ENCODE measurements at places on chromosomes 1 and 21.
A peak's percentile ranks its signal among the peaks of the same experiment; 100 is the strongest.

DNA sequence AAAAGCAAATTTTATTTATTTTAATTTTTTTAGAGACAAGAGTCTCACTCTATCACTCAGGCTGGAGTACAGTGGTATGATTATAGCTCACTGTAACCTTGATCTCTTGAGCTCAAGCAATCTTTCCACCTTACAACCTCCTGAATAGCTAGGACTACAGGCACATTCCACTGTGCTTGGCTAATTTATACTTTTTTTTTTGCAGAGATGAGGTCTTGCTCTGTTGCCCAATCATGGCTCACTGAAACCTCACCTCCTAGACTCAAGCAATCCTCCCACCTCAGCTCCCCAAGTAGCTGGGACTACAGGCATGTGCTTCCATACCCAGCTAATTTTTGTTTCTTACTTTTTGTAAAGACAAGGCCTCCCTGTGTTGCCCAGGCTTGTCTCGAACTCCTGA, 49.5 kb downstream of the DR1 start:
- DNase-seq, result no peak

DNA sequence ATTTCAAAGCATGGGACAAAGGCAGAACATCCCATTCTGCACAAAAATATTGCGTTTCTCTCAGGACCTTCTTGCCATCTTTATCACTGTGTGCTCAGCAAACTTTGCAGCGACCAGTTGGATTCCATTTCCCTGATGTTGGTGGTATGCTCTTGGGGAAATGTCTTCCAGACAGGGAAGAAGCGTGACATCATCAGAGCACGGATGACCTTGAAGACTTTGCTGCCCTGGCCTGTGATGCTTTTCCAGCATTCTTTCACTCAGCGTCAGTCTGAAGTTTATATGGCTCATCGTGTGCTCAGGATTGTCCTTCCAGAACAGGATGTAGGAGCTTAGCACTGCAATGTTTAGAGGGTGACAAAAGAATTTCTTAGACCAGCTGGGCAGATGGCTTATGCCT, 131.4 kb upstream of the F3 start:
- peak; percentile 22 for DNase-seq

DNA sequence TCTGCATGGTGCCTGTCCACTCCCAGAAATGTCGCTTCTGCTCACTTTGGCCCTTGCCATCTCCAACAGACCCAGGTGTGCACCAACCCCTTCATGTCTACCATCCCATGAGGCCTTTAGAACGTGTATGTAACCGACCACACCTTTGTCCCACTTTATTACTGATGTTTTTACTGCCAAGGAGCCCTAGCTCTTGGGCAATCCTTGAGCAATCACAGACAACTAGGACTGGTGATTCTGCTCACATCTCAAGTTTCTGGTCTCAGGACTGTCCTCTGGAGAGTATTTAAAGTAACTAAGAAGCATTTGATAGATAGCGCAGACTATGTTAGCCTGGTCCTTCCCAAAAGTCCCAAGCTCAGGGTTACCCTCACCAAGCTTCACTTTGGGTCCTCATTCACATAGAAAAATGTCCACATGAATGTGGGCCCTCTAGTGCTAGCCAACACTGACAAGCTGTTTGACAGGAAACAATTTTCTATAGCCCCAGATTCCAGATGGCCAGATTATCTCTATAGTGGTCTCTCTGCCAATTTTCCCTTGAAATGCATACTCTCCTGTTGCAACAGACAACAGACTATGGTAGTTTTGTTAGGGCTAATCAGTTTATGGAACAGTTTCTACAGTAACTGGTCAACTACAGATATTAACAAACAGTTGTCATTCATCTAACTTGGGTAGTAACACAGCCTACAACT, 6.9 kb upstream of the TMEM81 start:
- no peak for DNase-seq

- DNase-seq, result no peak
Observed at GRCh38 chr1:99527078-99527477, 118.8 kb upstream of the PALMD start.

GRCh38 chr1:208615371-208615770, 371.2 kb upstream of the PLXNA2 start:
- no peak for DNase-seq

DNA sequence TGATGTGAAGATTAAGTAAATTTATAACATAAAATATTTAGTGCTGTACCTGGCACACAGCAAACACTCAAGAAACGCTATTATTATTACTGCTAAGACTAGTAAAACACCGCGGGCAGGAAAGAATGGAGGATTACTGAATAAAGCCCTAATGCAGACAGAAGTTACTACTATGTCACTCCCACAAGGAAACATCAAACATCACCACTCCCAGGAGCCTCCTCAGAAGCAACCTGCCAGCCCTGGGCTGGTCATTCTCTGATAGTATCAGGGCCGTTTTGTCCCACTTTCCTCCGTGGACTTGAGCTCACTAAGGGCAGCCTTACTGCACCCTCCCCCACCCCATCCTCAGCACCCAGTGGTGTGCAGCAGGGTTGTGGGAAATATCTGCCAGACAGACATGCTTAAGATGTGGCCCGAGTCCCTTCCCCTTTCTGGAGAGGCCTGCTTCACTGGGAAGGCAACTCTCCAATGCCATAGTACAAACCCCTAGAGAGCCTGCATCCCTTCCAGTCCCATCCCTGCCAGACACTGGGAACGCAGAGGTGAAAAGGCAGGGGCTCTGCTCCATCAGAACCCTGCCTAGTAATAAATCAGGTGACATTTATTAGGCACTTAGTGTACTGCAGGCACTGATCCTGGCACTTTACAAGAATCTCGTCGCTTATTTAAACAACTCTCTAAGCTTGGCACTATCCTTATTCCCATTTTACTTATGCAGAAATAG, 41.7 kb upstream of the ECE1 start:
- DNase-seq, result no peak

DNA sequence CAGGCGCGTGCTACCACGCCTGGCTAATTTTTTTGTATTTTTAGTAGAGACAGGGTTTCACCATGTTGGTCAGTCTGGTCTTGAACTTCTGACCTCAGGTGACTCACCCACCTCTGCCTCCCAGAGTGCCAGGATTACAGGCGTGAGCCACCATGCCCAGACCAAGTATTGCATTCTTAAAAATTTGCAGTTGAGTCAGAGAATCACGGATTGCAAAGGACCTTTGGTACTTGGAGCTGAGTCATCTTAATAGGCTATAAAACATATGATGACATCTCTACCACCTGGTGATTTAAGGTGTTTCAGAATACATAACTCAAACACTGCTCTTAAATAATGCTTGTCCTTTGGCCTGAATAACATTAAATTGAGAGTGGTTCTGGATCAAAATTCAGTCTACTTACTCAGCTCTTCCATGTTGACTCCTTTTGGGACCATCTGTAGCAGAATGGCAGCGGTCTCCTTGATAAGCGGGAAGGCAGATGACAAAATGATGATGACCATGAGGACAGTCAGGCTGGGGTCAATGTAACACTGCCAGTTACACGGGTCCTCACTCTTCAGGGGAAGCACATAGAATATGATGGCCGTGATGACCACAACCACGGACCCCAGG, 10.4 kb downstream of the SLC30A10 start:
- no peak for DNase-seq

GRCh38 chr1:177092001-177092400, 72.5 kb downstream of the ASTN1 start:
- DNase-seq, result no peak

GRCh38 chr1:193569983-193570269, 383.5 kb upstream of the B3GALT2 start:
- no peak for DNase-seq

- DNase-seq, result no peak
Observed at GRCh38 chr1:4424766-4425165, 229.6 kb upstream of the AJAP1 start.

- DNase-seq, result no peak
Observed at GRCh38 chr1:103489935-103490334, 35.6 kb upstream of the RNPC3 start.

GRCh38 chr1:116122955-116123757, 12.0 kb downstream of the MAB21L3 start:
- no peak for DNase-seq

DNA sequence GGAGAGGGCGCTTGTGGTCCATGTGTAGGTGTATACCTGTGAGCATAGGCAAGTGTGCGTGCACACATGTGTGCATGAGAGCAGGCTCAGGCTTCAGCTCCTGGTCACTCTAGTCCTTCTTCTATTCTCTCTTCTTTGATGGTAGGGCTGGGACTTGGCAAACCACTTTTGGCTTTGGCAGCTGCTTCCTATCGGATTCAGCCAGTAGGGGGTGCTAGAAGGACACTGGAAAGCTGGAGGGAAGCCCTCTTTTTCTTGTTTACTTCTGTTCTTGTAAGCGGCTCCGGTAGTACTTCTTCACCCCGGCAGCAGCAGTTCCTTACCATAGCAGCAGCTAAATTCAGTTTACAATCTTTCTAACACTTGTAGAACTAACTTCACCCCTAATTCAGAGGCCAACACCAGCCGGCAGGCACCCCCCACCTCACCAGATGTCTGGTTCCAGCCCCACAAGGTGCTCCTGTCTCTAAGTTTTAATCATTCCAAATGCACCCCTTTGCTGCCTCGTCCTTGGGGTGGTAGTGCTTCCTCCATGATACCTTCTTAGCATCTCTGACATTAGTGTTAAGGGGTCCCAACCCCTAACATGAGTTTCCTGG, 25.1 kb downstream of the NENF start:
- peak; percentile 96 for DNase-seq

- no peak for DNase-seq
Observed at GRCh38 chr1:78375996-78376395, 114.8 kb upstream of the PTGFR start.

GRCh38 chr1:4319496-4319895, 334.9 kb upstream of the AJAP1 start:
- peak; percentile 44 for DNase-seq

GRCh38 chr1:50350421-50350820, 72.8 kb downstream of the DMRTA2 start:
- no peak for DNase-seq

DNA sequence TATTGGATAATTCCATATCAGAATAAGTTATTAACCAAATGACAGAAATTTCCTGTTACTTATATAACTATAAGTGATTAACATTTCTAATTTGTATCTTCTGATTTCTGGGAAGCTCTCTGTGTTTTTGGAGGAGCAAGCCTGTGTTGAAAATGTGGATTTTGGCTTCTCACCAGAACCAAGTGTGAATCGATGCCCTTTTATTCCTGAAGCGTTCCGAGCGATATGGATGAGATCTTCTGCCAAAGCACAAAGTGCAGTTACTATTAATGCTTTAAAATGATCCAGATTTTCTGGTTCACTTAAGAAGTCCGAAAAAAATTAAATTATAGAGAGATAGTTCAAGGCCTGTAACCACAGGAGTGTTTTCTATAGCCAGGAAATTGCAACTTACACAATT, 22.8 kb downstream of the ALG14 start:
- no peak for DNase-seq

- DNase-seq, result peak; percentile 5
Observed at GRCh38 chr21:45630066-45630694, 13.3 kb upstream of the PCBP3 start.

GRCh38 chr21:46455575-46456385, 2.9 kb upstream of the DIP2A start:
- DNase-seq, result no peak

- DNase-seq, result peak; percentile 24
Observed at GRCh38 chr1:53618500-53619366, 120.2 kb downstream of the GLIS1 start.

Data from endodermal cell (in vitro differentiated cells).